ENCODE measurements at places on chromosomes 13 and 19.
A peak's percentile ranks its signal among the peaks of the same experiment; 100 is the strongest.

GRCh38 chr19:39795001-39795400 is 16.3 kb downstream of the LEUTX start:
- DNase-seq = no peak

GRCh38 chr19:56637976-56638555 is 4.9 kb upstream of the SMIM17 start:
- DNase-seq = peak; percentile 62

GRCh38 chr19:45153339-45154063 is 7.3 kb downstream of the NKPD1 start:
- no peak for DNase-seq

DNA sequence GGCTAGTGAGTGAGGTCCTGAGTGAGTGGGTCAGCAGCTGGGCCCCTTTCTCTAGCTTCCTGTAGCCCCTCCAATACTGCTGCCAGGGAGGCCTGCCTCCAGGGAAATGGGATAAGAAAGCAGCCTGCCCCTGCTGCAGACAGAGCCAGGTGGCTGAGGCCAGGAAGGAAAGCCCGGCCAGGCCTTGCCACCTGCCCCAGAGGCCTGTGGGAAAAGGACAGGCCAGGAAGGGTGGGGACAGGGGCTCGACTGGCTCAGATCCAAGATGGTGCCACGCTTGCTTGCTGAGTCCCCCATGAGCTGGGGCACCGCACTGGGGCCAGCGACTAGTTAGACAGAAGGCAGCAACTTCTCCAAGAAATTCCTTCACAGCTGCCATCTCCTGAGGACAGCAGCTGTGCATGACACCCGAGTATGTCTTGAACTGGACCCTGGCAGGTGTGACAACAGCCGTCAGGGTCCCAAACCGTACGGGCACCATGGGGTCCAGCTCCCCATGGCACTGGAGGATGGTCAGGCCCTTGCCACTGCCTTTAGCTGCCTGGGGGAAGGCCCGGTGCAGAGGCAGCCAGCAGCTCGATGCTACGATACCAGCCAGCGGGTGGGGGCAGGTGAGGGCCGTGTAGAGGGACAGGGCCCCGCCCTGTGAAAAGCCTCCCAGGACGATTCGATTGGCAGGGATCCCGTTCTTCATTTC is 5.1 kb upstream of the PRR36 start:
- no peak for DNase-seq

DNA sequence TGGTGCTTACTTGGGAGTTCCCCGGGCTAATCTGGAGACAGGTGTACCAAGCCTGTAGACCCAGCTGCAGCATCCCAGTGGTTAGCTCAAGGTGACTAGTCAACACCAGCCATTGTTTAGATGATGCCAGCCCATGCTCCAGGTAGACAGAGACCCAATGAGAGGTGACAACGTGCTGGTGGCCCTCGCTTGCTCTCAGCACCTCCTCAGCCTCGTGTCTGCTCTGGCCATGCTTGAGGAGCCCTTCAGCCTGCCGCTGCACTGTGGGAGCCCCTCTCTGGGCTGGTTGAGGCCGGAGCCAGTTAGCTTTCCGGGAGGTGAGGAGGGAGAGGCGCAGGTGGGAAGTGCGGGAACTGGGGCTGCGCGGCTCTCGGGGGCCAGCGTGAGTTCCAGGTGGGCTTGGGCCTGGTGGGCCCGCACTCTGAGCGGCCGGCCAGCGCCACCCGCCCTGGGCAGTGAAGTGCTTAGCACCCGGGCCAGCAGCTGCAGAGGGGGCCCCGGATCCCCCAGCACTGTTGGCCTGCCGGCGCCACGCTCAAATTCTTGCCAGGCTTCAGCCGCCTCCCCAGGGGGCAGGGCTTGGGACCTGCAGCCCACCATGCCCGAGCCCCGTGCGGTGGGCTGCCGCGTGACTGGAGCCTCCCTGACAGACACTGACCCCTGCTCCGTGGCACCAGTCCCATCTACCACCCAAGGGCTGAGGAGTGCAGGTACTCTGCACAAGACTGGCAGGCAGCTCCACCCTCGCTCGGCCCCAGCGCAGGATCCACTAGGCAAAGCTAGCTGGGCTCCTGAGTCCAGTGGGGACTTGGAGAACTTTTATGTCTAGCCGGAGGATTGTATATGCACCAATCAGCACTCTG is 85.9 kb upstream of the VSTM2B start:
- DNase-seq = no peak

- DNase-seq = no peak
These were observed 12.6 kb upstream of the ERFL start for GRCh38 chr19:41940731-41941409.

DNA sequence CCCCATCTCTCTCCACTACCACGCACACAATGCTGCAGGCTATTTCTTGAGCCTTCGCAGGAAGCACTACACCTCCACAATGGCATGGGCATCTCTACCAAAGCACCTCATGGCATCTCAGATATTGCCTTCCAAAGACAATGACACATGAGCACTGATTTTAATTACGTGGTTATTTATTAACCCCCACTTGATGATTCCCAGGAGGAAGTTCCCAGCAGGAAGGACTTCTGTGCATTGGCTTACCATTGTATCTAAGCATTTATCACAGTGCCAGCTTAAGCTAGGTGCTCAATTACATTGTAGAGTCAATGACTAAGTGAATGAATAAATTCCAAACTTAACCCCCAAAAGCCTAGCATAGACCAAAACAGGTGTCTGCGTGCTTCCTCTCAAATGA is 101.4 kb downstream of the ABCC4 start:
- DNase-seq = no peak

DNA sequence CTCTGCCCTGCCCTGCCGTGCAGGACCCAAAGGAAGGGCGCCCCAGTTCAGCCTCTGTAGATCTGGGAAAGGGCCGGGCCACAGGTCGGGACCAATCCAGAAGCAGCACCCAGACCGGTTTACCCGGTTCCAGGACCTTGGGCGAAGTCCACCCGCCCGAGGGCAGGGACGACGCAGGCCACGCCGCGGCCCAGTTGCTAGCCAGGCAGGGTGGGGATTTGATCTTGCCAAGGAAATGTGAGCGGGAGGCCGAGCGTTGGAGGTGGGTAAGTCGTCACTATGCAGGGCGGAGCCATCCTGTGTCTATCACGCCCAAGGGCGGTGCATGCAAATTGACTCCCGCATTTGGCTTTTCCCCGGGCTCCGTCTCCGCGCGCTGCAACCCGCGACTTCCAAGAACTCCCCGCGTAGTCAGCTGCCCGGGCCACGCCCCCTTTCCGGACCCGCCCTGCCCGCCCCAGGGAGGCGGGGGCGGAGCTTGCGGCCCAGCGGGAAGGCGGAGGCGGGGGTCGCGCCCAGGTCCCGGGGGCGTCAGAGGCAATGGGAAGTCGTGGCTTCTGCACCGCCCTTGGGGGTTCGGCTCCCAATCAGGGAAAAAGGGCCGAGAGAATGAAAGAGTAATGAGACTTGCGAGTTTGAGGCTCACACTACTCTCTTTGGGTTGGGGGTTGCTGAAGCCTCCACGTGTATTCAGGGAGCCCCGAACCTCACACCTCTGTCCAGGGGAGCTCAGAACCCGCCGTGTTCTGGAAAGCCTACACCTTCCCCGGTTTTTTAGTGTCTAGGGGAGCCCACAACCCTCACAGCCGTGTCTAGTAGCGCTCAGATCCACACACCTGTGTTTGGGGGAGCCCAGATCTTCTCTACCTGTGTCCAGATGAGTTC is 12.8 kb downstream of the IER2 start:
- no peak for DNase-seq

DNA sequence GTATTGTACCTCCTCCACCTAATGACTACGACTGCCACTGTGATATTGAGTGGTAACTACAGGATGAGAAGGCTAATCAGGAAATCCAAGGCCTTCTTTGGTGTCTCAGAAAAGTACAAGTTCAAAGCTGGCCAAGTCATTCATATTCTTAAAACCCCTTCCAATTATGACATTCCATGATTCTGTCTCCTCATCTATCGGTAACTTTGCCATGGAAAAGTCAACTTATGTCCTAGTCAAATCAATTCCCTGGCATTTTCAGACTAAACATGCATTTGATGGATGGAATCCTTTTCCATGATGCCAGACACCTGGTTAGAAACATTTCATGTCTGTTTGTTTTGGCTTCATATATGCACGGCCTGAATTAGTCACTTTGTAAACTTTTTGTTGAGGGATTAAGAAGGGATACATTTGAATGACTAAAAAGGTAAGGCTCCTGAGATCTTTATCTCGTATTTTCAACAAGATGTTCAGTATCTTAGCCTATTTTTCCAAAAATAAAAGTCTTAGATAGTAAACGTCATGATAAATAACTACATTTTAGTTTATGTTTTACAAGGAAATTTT is 186.5 kb downstream of the NHLRC3 start:
- DNase-seq = no peak

DNA sequence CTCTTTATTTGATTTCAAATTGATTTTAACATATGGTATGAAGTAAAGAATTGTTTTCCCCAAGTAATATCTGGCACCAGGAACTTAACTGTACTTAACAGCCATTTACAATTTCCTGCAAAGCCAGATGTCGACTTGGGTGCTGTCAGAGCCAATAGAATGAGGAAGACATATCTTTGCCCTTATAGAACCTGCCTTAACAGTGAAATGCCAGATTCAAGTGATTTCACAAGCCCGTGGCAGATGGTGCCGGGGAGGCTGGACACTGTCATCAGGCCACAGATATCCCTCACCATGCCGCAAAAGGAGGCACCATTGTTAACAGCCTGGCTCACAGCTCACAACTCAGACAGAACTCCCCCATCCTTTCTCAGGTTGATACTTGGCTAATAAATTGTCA is 48.7 kb downstream of the ESD start:
- DNase-seq = no peak
